Fibroblast of mammary gland (primary cell): ENCODE measurements at places on chromosomes 4 and X.

GRCh38 chrX:7689791-7690412 is 153.1 kb upstream of the VCX start:
- DNase-seq = no peak

- DNase-seq = no peak
These were observed 133.6 kb downstream of the CBLL2 start for GRCh38 chrX:22406201-22406737.

DNA sequence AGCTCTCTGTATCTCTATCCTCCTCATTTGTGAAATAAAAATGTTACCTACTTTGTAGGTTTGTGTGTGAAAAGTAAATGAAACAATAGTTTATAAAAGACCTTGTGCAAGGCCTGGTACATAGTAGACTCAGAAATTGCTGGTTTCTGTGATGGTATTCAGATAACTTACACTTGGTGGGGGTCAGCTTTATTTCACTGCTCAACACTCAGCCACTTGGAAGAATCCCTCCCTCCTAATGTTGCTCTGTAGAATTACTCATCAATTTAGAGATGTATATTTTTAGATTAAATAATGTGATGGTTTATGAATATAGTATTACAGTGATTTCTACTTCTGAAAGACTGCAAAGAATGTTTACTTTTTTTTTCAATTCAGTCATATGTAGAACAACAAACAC is 32.7 kb downstream of the SMARCAD1 start:
- DNase-seq = no peak

- no peak for DNase-seq
These were observed 365.5 kb downstream of the ZNF674 start for GRCh38 chrX:46179748-46180147.

DNA sequence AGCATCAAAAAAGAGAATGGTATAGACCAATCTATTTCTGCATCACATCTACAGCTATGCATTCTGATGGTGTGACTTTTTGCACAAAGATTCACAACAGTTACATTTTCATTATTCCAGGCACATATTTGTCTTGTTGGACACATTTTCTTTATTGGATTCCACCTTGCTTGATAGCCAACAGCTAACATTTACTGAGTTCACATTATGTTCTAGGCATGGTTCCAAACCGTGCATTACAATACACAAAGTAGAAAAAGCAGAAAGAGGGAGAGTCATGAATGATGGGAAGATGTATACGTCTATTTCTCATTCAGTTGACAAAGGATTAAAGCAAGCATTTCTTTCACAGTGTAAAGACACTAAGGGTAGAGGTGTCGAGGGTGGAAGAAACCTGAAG is 22.9 kb upstream of the CLGN start:
- DNase-seq = no peak

DNA sequence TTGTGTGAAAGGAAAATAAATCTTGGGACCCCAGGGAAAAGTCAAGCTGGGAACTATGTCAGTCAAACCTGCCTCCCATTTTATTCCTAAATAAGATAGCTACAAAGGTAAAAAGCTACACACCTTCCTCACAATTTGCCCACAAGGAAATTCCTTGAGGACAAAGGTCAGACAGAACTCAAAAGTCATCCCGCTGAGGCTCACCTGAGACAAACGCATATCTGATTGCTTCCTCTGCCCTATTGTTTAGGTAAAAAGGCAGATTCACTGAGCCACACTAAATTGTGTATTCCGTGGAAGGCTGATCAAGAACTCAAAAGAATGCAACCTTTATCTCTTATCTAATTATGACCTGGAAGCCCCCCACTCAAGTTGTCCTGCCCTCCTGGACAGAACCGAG is 58.7 kb upstream of the MAML3 start:
- DNase-seq = no peak

GRCh38 chrX:54808109-54808604 is 612 bp downstream of the MAGED2 start:
- peak; percentile 19 for DNase-seq

- DNase-seq = no peak
These were observed 10.1 kb downstream of the GDPD2 start for GRCh38 chrX:70432936-70433847.

DNA sequence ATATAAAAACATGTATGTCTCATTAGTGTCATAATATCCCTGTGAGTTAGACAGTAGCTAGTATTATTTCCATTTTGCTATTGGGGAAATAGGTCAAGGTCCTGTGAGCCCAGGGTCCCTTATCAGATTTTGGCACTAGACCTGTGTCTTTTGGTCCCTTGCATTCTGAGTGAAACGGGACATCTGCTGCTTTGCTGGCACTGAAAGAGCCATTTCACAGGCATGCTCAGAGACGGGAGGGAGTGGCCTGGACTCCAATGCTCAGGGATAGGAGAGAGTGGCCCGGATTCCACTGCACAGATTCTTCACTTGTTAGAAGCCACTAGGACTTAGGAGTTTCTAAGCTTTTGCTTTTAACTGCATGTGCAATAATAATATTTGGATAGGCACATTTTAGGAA is 177.2 kb downstream of the TSPAN5 start:
- no peak for DNase-seq

DNA sequence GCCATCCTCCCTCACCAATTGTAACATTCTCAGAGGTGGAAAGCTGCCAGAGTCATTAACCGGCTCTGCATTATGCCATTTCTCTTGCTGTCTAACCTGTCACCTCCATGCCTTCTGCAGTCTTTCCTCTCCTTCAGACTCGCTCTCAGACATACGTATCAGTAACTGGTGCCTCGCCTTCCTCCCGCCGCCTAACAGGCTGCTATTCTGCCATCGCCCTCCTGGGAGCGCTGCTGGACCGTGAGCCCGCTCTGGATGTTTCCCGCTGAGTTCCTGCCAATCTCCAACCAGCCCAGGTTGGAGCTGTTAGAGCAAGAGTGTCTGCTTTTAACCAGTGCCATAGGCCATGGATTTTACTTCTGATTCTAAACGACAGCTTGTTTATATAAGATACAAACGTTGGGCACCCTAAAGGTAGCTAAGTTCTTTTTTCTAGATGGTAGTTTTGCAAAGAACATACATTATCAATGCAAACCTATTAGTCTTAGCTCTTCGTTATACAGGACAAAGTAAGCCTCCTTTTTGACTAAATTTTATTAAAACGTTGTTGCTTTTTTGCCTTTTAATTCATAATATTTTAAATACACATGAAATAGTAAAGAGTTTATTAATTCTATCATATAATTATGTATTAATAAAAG is 59.5 kb upstream of the NEIL3 start:
- DNase-seq = peak; percentile 23

DNA sequence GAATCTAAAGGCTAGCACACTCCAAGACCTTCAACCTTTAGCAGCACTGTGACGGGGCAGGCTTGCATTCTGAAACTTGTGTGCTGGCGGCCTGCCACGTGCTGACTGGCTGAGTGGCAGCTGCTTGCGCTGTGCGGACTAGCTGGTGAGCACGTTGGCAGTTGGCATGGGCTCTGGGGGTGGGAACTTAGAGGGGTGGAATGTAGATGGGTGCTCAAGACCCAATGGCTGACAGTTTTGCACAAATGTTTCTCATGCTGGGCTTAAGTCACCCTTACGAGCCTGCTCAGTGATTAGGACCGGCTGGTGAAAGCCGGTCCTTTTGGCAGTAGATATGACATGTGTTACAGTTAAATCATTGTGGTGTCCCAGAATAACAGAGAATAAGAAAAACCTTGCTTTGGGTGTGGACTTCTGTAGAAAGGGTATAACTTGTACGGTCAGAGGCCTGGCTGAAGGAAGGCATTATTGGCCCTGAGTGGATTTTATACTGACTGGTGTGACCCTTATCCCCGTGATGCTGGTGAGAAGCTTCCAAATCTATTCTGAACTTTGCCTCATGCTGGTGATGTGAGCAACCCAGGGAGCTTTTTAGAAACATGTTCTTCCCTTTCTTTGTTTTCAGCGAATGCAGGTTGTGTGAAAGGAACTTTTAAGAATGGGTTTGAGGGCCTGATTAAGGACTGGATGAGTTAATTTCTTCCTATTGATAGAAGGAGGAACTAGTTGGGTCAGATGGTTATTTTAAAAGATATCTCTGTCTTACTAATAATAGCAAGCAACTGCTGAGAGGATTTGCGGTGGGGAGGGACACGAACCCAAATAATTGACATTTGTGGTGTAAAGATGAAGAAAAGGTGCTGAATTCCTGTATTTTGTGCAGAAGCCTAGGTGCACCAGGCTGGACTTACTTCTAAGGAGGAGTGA is 107.4 kb upstream of the SLC4A4 start:
- peak; percentile 51 for DNase-seq

GRCh38 chr4:180949424-180950213 is 1293.6 kb upstream of the TENM3 start:
- DNase-seq = peak; percentile 11

- DNase-seq = peak; percentile 23
These were observed 107.9 kb upstream of the ELOVL6 start for GRCh38 chr4:110306303-110306702.

DNA sequence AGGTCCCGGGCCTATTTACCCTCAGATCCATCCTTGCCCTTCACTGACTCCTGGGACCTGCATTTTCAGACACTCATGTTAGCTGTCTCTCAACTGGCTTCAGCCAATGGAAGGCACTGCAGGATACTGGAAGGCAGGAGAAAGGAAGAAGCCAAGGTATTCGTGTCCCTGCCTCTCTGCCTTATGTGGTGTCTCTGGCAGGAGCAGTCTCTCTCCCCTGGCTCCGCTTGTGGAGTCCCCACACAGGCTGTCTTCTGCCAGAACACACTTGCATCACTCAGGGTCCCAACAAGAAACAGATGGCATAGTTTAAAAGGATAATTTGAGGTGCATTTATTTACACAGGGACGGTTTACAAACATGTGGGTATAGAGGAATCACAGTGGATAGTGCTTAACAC is 21.6 kb upstream of the MAPK10 start:
- DNase-seq = no peak

GRCh38 chr4:97892592-97893266 is 250.5 kb downstream of the STPG2 start:
- no peak for DNase-seq

DNA sequence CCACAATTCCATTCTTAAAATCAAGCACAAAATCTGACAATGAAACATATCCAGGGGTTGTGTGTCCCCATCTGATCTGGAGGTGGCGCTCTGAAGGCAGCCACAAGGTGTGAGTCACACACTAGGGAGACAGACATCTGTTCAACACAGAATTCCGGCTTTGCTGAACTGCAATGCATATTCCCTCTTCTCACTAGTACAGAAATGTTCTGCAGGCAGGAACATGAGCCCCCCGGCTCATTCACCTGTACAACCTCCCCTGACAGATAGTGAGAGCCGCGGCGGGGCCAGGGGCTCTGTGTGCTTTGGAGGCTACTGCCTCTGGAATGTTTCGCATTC is 41.9 kb downstream of the WDR1 start:
- peak; percentile 68 for DNase-seq

- no peak for DNase-seq
These were observed 1.0 kb upstream of the TMEM131L start for GRCh38 chr4:153465140-153465539.

DNA sequence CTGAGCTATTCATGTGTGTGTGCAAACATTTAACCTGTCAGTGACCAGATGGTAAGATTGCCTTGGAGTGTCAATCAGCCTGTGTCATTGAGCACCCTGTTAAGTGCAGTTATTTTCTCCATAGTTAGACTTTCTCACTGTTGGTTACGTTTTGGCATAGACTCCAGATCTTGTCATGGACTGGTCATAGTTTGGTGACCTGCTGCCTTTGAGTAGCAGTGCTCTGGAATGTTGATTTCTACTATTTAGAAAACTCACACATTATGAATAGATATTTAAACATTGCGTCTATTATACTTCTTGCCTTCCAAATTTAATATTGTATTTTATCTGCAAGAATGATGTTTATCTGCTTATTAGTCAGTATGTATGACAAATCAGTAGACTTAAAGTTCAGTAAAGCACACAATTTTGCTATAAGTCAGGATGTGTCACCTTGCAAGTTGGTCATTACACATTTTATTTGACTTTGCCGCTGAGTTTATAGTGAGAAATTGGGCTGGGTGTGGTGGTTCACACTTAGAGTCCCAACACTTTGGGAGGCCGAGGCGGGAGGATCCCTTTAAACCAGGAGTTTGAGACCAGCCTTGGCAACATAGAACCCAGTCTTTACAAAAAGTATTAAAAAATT is 42.4 kb downstream of the KIAA0232 start:
- DNase-seq = no peak

DNA sequence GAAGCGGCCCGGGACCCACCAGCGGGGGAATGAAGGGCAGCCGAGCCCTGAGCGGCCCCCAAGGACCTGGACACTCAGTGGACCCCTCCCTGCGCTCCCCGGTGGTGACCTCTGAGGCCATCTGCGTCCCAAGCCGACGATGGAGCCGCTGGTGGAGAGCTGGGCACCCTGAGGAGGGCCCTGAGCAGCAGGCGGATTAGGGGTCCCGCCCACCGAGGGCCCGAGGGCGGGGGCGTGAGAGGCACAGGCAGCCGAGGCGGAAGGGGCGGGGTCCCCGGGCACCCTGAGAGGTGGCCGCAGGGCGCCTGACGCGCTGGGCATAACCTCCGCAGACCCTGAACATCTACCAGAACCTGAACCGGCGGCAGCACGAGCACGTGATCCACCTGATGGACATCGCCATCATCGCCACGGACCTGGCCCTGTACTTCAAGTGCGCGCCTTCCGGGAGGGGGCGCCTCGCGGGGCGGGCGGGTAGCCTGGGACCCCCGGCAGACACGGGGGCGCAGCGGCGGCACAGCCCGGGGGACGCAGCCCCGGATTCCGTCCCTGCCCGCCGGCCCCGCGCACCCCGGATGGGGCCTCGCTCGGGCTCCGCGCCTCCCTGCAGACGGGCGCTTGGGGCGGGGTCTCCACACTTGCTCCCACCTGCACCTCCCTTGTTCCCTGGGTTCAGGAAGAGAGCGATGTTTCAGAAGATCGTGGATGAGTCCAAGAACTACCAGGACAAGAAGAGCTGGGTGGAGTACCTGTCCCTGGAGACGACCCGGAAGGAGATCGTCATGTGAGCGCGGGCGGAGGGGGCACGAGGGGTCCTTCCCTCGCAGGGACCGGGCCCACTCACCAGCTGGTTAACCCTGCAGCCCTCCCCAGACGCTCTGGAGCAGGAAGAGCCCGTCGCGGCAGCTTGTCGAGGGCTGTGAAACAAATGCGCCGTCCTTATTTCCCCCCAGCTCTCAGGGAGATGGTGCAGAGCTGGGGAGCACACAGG is 10.3 kb downstream of the ATP5ME start:
- no peak for DNase-seq

- DNase-seq = peak; percentile 26
These were observed 61.0 kb downstream of the CHST7 start for GRCh38 chrX:46634577-46634976.

GRCh38 chr4:1412376-1413203 is 6.3 kb upstream of the NKX1-1 start:
- no peak for DNase-seq

- no peak for DNase-seq
These were observed 24.3 kb upstream of the TET2 start for GRCh38 chr4:105122350-105122749.

- DNase-seq = no peak
These were observed 84.6 kb downstream of the TSPAN5 start for GRCh38 chr4:98573791-98574190.

DNA sequence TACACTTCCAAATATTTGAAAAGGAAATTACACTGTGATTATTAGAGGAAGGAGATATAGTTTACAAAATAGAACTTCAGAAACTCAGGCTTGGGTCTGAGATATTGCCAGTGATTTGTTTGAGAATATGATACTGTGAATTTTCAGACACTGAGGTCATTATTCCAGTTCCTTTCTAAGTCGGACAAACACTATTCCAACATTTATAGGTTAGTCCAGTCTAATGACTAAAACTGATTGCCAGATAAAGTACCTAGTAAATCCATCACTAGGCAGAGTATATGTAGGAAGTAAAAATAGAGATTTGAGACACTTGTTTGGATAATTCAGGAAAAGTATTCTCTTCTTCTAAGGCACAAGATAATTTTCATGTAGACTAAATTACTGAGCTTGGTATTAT is 13.2 kb downstream of the MTTP start:
- no peak for DNase-seq

GRCh38 chrX:107135049-107135964 is 16.7 kb upstream of the RBM41 start:
- peak; percentile 76 for DNase-seq
